ENCODE measurements at places on chromosomes 7 and 10.

GRCh38 chr10:9452056-9452455 is 1397.6 kb downstream of the GATA3 start:
- DNase-seq, result no peak

- DNase-seq, result no peak
Observed at GRCh38 chr10:47262606-47263533, 37.1 kb upstream of the GDF10 start.

DNA sequence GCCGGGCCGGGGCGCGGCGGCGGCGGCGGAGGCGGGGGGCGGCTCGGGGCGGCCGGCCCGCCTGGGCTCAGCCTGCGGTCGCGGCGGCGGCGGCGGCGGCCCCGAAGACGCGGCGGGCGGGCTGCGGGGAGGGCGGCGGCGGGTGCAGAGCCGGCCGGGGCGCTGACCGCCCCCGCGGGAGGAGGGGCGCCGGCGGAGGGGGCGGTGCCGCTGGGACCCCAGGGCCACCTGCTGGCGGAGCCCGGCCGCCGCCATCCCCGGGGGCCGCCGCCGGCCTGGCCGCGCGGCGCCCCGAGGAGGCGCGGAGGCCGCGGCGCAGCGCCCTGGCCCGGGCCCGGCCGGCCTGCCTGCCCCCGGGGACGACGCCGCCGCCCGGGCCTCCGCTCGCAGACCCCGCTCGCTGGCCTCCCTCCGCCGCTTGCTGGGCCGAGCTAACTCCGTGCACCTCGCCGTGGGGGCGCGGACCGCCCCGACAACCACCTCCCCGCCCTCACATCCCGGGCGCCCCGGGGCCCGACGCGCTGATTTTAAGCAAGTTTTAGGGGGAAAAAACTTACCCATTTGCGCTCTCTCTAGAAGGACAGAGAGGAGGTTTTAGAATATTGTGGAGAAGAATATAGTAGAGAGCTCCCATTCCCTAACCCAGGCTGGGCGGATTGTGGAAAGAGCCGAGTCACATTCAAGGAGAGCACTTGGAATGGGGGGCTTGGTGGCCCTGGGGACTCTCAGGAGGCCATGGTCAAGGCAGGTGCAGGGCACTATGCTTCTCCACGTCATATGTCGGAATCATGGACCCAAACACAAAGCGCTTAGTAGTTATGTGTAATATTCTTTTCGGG is at the start of gene BEND7:
TSS of gene BEND7 (minus strand) at position 140 of the 839 bp plus-strand sequence. CDS start 481 bp downstream, outside the sequence.
- DNase-seq, result peak; percentile 21

- DNase-seq, result no peak
Observed at GRCh38 chr10:25651534-25651933, 282.5 kb upstream of the MYO3A start.

DNA sequence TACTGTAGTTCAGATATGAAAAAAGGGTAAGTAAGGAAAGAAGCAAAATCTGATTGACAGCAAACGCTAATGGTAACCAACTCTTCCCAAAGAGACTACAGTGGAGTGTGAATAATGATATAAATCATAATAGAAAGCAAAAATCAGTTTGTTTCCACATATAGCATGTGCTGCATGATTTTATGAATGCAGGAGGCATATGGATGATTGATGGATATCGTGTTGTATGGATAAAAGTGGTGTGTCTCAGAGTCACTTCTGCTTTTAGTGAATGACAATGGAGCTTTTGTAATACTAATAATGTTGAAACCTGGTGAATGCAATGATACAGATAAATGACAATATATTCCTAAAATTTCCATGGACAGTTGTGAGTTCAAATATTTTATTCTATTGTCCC is 36.6 kb upstream of the PALS2 start:
- no peak for DNase-seq

- DNase-seq, result no peak
Observed at GRCh38 chr7:17185690-17186070, 112.8 kb upstream of the AHR start.

DNA sequence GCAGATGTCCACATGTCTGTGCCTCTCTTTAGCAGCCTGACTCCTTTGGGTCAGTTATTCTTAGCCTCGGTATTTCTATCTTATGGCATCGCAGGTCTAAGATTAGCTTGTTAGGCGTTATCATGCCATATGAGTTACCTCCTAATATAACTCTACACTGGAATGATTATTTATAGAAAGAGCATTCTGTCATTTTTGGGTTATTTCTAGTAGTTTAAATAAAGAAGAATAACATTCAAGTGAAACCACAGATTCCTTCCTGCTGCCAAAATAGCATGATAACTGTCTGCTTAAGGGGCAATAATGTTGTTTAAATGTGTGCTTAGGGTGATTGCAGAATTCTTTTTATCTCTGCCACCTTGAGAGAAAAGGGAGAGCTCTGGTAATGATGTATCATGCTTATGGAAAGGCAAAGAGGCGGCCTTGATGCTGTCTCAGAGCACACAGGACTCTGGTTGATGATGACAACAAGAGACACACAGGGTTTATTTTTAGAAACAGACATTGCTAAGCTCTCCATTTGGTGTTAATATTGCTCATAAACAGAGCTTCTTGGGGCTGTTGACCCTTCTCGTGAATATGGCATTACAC is 10.4 kb downstream of the HDAC9 start:
- DNase-seq, result no peak

DNA sequence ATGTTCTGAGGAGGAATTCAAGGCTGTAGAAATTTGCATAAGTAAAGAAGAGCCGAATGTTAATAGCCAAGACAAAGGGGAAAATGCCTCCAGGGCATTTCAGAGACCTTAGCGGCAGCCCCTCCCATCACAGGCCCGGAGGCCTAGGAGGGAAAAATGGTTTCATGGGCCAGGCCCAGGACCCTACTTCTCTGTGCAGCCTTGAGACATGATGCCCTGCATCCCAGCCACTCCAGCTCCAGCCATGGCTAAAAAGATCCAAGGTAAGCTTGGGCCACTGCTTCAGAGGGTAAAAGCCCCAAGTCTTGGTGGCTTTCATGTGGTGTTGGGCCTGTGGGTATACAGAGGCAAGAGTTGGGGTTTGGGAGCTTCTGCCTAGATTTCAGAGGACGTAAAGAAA is 225.7 kb downstream of the ARHGAP12 start:
- DNase-seq, result no peak

DNA sequence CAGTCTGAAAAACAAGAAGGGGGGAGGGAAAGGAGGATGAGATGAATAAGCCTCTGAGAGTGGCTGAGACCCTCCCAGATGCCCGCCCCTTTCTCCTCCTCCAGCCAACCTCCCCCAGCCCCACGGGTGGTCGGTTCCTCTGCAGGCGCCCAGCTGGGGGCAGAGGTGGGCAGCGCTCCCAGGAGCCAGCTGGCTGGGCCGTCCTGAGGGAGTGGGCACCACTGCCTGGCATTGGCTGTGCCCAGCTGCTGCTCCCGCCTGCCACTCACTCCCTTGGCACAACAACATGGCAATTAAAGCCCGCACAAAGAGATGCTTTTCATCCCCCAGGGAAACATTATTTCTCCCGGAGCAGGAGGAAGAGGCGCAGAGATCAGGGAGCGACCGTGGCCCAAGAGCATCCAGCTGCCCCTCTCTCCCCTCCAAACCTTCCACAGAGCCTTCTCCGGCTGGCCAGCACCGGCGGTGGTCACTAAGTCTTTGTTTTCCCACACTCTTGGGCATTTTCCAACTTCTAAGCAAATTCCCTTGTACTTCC is 107.2 kb downstream of the SPDYE5 start:
- no peak for DNase-seq

- no peak for DNase-seq
Observed at GRCh38 chr7:16504019-16504418, 22.6 kb upstream of the LRRC72 start.

DNA sequence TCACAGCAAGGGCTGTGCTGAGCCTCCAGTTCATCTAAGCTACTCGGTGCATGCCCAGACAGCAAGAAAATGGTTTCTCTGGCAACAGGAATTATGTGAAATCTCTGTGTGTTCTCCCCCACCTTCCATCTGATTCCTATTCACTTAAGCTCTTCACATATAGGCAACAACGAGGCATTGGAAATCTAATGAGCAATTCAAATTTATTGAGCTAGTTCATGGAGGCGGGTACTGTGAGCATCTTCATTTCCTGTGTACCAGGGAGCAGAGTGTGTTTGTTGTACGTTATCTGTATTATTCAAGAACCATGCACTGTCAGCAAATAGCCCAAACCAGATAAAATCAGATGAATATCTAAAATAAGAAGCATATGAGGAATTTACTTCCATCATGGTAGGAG is 739.1 kb downstream of the MAGI2 start:
- no peak for DNase-seq

GRCh38 chr10:49363309-49364031 is 32.4 kb downstream of the DRGX start:
- DNase-seq, result no peak

DNA sequence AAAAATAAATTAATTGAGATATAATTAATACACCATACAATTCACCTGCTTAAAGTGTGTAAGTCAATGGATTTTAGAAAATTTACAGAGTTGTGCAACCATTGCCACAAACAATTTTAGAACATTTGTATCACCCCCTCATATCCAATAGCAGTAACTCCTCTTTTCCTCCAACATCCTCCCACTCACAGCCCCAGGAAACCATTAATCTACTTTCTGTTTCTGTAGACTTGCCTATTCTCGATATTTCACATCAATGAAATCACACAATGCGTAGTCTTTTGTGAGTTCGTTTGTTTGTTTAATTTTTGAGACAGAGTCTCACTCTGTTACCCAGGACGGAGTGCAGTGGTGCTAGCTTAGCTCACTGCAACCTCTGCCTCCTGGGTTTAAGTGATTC is 13.7 kb upstream of the HERC4 start:
- no peak for DNase-seq

DNA sequence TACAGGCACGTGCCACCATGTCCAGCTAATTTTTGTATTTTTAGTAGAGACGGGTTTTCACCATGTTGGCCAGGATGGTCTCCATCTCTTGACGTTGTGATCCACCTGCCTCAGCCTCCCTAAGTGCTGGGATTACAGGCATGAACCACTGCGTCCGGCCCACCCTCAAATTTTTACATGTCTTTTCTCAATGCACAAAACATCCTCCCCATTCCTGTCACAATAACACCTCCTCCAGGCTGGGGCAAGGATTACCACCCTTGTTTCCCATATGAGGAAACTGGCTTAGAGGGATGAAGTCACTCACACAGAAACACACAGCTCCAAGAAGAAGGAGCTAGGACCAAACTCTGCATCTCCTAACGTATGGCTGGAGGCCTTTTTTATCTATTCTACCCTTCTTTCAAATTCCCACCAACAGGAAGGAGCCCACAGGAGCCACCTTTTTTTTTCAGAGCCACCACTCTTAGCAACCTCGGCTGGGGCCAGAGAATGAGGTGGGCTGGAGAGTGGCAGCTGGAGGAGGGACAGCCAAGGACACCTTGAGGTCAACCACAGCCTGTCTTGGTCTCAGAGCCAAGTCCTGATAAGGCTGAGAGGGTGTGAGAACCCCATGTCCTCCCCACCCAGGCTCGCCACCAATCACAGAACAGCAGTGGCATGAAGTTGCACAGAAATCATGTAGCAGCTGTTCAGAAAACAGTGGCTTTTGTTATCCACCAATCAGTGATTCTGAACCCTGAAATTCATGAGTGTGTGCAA is 113.1 kb upstream of the PDLIM1 start:
- DNase-seq, result no peak

- DNase-seq, result no peak
Observed at GRCh38 chr10:29297678-29298077, 8.8 kb downstream of the LYZL1 start.

DNA sequence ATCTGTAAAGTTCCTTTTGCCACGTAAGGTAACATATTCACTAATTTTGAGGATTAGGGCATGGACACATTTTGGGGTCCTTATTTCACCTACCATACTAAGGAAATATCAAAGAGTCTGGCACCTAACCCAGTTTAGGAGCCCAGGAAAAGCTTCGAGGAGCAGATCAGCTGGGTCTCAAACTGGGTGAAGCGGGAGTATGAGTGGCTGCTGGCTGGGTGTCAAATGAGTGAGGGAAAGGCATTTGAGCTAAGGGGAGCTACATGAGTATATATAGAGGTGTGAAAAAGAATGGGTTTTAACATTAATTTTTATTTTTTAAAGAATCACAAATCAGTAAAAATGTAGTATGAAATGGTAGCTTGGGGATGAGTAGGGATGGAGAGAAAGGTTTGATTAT is 71.3 kb downstream of the MCU start:
- no peak for DNase-seq

- no peak for DNase-seq
Observed at GRCh38 chr10:5147255-5147980, 37.5 kb downstream of the AKR1C8 start.

GRCh38 chr7:38907066-38907465 is 1.9 kb downstream of the VPS41 start:
- no peak for DNase-seq

GRCh38 chr7:7495171-7495570 is 40.5 kb downstream of the COL28A1 start:
- no peak for DNase-seq

DNA sequence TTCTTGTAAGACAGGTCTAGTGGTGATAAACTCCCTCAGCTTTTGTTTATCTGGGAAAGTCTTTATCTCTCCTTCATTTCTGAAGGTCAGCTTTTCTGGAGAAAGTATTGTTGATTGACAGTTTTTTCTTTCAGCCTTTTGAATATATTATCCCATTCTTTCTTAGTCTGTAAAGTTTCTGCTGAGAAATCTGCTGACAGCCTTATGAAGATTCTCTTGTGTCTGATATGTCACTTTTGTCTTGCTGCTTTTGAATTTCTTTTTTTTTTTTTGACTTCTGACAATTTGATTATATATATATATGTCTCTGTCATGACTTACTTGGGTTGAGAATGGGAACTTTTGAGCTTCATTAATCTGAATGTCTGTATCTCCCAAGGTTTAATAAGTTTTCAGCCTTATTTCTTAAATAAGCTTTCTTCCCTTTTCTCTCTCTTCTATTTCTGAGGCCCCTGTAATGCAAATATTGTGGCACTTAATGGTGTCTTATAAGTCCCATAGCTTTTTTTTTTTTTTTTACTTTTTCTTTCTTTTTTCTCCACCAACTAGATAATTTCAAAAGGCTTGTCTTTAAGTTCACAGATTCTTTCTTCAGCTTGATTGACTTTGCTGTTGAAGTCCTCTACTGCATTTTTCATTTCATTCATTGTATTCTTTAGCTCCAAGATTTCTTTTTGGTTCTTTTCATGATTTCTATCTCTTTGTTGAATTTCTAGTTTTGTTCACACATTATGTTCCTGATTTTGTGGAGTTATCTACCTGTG is 81.4 kb upstream of the IL6 start:
- no peak for DNase-seq

GRCh38 chr10:113359655-113360054 is 193.2 kb upstream of the HABP2 start:
- DNase-seq, result no peak

- no peak for DNase-seq
Observed at GRCh38 chr10:28571265-28571664, 38.3 kb downstream of the WAC start.

GRCh38 chr10:61662794-61663259 is at the start of gene CABCOCO1:
Gene CABCOCO1, plus strand, starts transcription at chr10:61662929. Its CDS starts 44 bp downstream, at chr10:61662973.
- no peak for DNase-seq

- peak; percentile 39 for DNase-seq
Observed at GRCh38 chr10:89414879-89415821, 782 bp downstream of the IFIT5 start.

DNA sequence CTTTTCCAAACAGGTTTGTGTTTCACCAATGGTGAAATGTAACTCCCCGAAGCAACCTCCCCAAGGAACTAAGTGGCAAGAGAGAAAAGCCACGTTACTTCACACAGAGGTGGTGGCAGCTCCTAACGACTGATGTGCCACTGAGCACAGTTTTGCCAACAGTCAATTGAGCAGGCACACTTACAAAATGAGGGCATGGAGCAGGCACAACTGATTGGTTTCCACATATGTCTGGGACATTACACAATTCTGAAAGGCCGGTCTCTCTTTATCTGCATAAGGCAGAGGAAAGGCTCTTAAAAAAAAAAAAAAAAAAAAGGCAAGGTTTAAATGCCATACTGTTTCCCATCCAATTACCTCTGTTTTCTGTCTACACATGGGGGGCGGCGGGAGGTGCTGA is 86.7 kb downstream of the GFRA1 start:
- no peak for DNase-seq

All from activated CD8-positive, alpha-beta memory T cell treated with anti-CD3 and anti-CD28 coated beads, Interleukin-2, amount 50 U/mL, for 4 hours (primary cell).